ENCODE measurements at places on chromosomes 2 and 18.

DNA sequence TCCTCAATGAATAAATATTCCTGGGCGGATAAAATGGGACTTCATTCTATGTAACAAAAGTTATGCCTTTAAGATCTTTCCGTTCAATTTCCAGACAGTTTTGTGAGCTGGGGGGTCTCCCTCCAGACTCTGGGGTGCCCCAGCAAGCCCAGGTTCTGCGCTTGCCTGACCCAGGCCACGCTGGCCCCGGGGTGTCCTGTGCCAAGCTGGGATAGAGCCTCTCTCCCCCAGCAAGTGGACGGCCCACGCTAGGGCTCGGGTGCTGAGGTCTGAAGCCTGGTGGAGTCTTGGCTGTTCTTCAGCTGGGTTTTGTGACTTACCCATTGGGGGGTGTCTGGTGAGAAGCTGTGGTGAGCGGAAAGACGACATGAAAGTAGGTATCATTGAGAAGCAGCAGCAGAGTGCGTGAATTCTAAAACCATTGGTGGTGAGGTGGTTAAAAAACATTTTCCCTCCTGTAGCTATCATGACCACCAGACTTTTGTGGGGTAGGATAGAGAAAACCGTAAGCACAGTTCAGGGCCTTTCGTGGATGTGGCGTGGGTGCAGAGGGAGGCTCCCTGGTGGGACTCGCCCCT lies 346.8 kb downstream of the ANAPC1 start:
- peaks cover 47% of the 10 kb centered on the region for H3K4me1 ChIP-seq
- H3K36me3 ChIP-seq = peaks cover 25% of the 10 kb centered on the region
- peak overlapping the region; percentile 19 for H3K4me3 ChIP-seq
- no peaks in the 10 kb centered on the region for H3K27me3 ChIP-seq
- DNase-seq = peak; percentile 80

DNA sequence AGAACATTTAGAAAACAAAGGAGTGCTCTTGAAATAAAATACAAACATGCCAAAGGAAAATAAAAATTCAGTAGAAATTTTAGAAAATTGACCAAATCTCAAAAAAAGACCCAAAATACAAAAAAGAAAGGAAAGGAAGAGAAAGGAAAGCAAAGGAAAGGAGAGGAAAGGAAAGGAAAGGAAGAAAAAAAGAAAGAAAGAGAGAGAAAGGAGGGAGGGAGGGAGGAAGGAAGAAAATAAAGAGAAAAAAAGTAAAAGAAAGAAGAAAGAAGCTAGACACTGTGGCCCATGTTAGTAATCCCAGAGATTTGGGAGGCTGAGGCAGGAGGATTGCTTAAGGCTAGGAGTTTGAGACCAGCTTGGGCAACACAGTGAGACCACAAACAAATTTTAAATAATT lies 500.1 kb upstream of the VRK2 start:
- no peaks in the 10 kb centered on the region for H3K36me3 ChIP-seq
- peaks cover 4% of the 10 kb centered on the region for H3K4me1 ChIP-seq
- no peak for DNase-seq
- H3K27ac ChIP-seq = no peak overlapping the region
- H3K27me3 ChIP-seq = no peaks in the 10 kb centered on the region
- H3K4me3 ChIP-seq = no peak overlapping the region

- peaks cover 17% of the 10 kb centered on the region for H3K4me1 ChIP-seq
- H3K36me3 ChIP-seq = no peaks in the 10 kb centered on the region
- no peak overlapping the region for H3K27ac ChIP-seq
- H3K27me3 ChIP-seq = no peaks in the 10 kb centered on the region
- no peak overlapping the region for H3K4me3 ChIP-seq
- DNase-seq = no peak
Observed at GRCh38 chr2:37855283-37856041, 69.6 kb upstream of the RMDN2 start.

DNA sequence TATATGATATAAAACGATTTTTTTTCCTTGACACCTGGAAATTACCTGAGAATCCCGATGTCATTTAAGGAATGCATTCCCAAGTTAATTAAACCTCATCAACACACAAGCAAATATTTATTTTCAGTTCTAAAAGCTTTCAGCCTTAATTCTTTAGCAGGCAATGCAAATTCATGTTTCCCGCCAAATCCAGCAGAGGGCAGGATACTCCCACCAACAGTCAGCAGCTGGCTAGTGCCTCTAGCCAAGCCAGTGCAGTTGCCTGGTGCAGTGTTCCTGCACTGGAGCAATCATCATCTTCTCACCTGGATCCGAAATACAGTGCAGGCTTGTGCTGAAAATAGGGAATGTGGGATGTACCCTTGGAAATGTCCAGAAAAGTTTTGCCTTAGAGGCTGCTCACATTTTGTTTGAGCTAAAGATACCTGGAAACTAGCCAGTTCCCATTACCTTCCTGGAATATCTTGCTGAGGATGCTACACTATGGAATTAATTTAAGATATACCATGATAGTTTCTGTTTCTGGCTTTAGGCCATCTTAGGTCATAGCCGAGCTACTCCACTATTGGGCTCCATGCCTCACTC lies 48.4 kb upstream of the CYTIP start:
- H3K27ac ChIP-seq = no peak overlapping the region
- H3K4me3 ChIP-seq = no peak overlapping the region
- no peaks in the 10 kb centered on the region for H3K27me3 ChIP-seq
- no peaks in the 10 kb centered on the region for H3K36me3 ChIP-seq

GRCh38 chr18:50056185-50056584 lies 138.8 kb downstream of the MYO5B start:
- H3K4me1 ChIP-seq = no peaks in the 10 kb centered on the region
- no peaks in the 10 kb centered on the region for H3K36me3 ChIP-seq
- no peak for DNase-seq
- H3K27ac ChIP-seq = no peak overlapping the region
- H3K27me3 ChIP-seq = peaks cover 22% of the 10 kb centered on the region
- H3K4me3 ChIP-seq = no peak overlapping the region

DNA sequence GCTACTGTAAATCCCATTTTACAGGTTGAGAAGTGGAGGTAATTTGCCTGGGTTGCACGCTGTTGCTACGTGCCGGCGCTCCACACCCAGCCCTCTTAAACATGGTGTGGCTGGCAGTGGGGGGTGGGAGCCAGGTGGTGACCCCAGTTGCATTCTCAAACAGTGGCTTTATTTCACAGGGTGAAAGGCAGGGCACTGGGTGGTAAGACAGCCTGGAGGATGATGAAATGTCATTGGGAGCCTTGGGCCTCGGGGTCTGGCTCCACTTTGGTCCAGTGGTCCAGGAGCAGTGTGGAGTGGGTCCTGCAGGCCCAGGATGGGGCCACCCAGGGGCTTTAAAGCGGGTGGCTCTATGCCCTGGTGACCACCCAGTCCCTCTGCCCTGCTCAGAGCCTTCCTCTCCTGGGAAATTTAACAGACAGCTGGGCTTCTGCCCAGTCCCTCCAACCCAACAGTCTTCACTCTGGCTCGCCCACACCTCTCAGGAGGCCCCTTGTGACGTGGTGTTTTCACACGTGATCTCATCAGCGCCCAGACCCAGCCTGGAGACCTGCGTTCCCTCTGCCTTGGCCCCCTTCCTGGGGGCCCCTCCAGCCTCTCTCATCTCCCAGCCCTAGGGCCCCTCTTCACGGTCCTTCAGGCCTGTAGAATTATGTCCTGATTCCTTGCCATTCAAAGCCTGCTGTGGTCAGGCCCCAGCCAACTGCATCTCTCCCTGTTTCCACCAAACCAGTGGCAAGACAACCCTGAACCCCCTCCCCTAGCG lies 92.5 kb downstream of the INHBB start:
- no peaks in the 10 kb centered on the region for H3K36me3 ChIP-seq
- no peak overlapping the region for H3K4me3 ChIP-seq
- peaks cover 43% of the 10 kb centered on the region for H3K27me3 ChIP-seq
- DNase-seq = no peak

DNA sequence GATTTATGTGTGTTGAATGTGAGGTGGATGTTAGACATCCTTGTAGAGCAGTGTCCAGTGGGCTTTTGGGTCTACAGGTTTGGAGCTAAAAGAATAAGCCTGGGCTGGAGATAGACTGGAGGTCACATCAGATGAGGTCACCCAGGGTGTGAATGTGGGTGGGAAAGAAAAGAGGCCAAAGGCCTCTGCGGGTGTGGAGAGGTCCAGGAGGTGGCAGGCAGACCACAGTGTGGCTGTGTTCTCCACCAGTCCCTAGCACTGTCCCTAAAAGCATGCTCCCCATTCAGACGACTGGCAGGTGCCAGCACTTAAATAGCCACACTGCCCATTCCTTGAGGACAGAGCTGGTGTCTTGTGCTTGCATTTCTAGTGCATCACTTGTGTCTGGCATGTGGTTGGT lies 4.1 kb downstream of the ATG4B start:
- no peak overlapping the region for H3K4me3 ChIP-seq
- peaks cover 22% of the 10 kb centered on the region for H3K36me3 ChIP-seq
- H3K27me3 ChIP-seq = no peaks in the 10 kb centered on the region
- H3K27ac ChIP-seq = no peak overlapping the region
- DNase-seq = no peak

GRCh38 chr2:239004274-239005015 lies 156.6 kb downstream of the TWIST2 start:
- no peaks in the 10 kb centered on the region for H3K36me3 ChIP-seq
- no peak overlapping the region for H3K4me3 ChIP-seq
- peaks cover 24% of the 10 kb centered on the region for H3K27me3 ChIP-seq
- no peaks in the 10 kb centered on the region for H3K4me1 ChIP-seq

All from activated CD8-positive, alpha-beta memory T cell treated with anti-CD3 and anti-CD28 coated beads, Interleukin-2, amount 10 ng/mL, durations not matched to agents 7 days and 5 days (primary cell).